CD4-positive, CD25-positive, alpha-beta regulatory T cell (primary cell): ENCODE measurements at places on chromosomes 6 and 20. TPM values are rescaled to one million over a fixed set of nuclear protein-coding genes. Genes with fewer than 3 reads are reported as not detected.

Gene CDS2
- polyA plus RNA-seq: 75.4 TPM

Gene PDE10A
- polyA plus RNA-seq: not detected

Gene DBNDD2
- 20.1 TPM for polyA plus RNA-seq

Gene PHF1
- 69.6 TPM for polyA plus RNA-seq

Gene NPEPL1
- polyA plus RNA-seq: 8.3 TPM

Gene PBOV1
- not detected for polyA plus RNA-seq

Gene FERMT1
- polyA plus RNA-seq: not detected

Gene C6orf47
- polyA plus RNA-seq: 25.2 TPM

Gene OR2B6
- polyA plus RNA-seq: not detected

Gene CRISP3
- not detected for polyA plus RNA-seq

Gene FILIP1
- polyA plus RNA-seq: not detected

Gene CPNE5
- 2.5 TPM for polyA plus RNA-seq

Gene FAM162B
- polyA plus RNA-seq: not detected

Gene GSTA1
- not detected for polyA plus RNA-seq

Gene ASIP
- not detected for polyA plus RNA-seq

Gene APOBEC2
- 1.1 TPM for polyA plus RNA-seq

Gene HLA-C
- 2,812 TPM for polyA plus RNA-seq

Gene LTB
- 1,395 TPM for polyA plus RNA-seq

Gene RBPJL
- not detected for polyA plus RNA-seq

Gene SLC22A1
- not detected for polyA plus RNA-seq

Gene FRK
- not detected for polyA plus RNA-seq

Gene GNRH2
- not detected for polyA plus RNA-seq

Gene MAPK13
- 70.0 TPM for polyA plus RNA-seq

Gene FAM83C
- not detected for polyA plus RNA-seq

Gene MCM8
- 0.52 TPM for polyA plus RNA-seq

Gene ZBTB46
- 0.09 TPM for polyA plus RNA-seq

Gene CASS4
- polyA plus RNA-seq: 2.0 TPM

Gene PLG
- polyA plus RNA-seq: not detected

Gene ENPP4
- 2.8 TPM for polyA plus RNA-seq

Gene RNF144B
- polyA plus RNA-seq: 0.21 TPM

Gene IP6K3
- polyA plus RNA-seq: not detected

Gene SAPCD1
- not detected for polyA plus RNA-seq

Gene TSBP1
- polyA plus RNA-seq: not detected

Gene WFDC12
- not detected for polyA plus RNA-seq

Gene ULBP2
- polyA plus RNA-seq: not detected

Gene NINL
- polyA plus RNA-seq: not detected

Gene PRDM13
- polyA plus RNA-seq: not detected

Gene BIRC7
- not detected for polyA plus RNA-seq

Gene TMC2
- not detected for polyA plus RNA-seq

Gene ZC3H12D
- 7.1 TPM for polyA plus RNA-seq

Gene BAG2
- polyA plus RNA-seq: 3.0 TPM

Gene ZBP1
- polyA plus RNA-seq: 33.1 TPM

Gene TFAP2D
- polyA plus RNA-seq: not detected

Gene LBP
- polyA plus RNA-seq: not detected

Gene VTA1
- polyA plus RNA-seq: 77.5 TPM

Gene FRMD1
- not detected for polyA plus RNA-seq

Gene EYS
- 0.03 TPM for polyA plus RNA-seq

Gene PTK6
- 0.15 TPM for polyA plus RNA-seq

Gene HLA-DRA
- 118 TPM for polyA plus RNA-seq

Gene PKIB
- 0.32 TPM for polyA plus RNA-seq

Gene PAX1
- polyA plus RNA-seq: not detected

Gene SLC12A5
- not detected for polyA plus RNA-seq

Gene CDH26
- polyA plus RNA-seq: 0.31 TPM

Gene DXO
- polyA plus RNA-seq: 8.4 TPM

Gene XKR7
- not detected for polyA plus RNA-seq

Gene TP53TG5
- 0.18 TPM for polyA plus RNA-seq
